SIG-M5 (cell line): ENCODE measurements at places on chromosomes 7 and 10.

- DNase-seq, result no peak
Observed at GRCh38 chr10:73937333-73938043, 26.6 kb downstream of the PLAU start.

DNA sequence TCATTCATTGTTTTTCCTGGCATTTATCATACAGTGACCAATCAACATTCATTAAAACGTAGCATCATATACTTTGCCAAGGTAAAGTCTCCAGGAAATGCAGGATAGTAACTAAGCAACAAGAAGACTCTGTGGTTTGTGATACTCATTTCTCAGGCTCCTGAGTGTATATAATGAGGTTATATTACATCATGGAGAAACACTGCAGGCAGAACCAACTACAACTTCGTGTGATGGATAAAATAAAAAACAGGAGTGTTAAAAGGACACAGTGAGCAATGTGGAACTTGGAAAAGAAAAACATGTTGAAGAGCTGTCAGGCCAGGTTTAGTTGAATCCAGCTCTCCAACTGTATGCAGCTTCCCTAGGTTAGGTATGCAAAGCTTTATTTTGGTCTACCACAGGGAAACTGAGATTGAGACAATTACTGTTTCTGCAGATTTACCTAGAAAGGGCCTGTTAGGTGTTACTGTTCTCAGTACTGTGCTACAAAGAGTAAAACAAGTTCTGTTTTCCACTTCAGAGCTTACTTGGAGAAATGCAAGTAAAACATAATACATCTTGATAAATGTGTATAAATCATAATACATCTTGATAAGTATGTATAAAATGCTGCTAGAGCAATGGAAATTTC, 7.8 kb upstream of the CCNY start:
- no peak for DNase-seq

DNA sequence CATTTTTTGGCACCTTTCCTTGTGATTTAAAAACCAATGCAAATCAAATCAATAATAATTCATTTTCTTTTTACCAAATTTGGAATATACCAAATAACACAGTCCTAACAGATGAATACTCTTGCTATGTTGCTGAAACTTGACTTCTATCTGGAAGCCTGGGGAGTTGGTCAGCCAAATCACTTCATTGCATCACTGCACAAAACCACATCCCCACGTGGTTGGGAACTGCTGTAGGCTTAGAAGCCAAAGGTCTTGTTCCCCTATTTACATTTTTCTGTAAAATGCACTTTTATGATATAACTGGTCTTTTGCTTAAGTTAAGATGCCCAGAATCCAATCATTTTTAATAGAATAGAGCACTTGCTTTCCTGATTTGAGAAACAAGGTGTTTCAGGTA, 15.2 kb downstream of the GPR85 start:
- no peak for DNase-seq

DNA sequence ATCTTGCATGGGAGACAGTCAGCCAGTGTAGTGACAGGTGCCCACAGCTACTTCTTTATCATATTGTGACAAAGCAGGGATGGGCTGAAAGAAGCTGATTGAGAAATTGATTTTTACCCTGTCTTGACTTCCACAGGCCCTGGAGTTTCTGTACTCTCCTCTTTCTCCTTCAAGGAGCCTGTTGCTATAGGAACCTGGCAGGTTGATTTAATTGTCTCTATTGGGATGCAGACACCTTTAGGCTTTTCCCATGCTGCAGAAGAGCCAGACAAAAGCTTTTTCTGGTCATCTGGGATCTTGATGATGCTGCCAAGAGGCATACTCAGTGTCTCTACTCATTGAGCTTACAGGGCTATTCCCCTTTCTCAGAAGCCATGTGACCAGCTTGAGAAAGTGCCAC, 754.8 kb downstream of the KCNMA1 start:
- no peak for DNase-seq

DNA sequence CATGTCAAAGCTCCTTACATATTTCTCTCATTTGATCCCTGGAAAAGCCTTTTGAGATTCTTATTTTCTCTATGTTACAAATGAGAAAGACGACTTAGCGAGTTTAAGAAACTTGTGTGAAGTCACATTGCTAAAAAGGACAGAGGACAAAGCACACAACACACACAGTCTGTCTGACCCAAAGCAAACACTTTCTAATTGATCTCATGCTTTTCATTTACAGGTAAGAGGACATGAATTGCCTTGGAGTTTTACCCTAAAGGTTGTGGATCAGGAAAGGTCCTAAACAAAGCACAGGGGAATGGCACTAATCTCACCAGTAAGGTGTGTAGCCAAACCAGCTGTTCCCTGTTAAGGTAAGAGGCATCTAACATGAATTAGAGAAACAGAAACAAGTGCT, 18.7 kb downstream of the SLC35G1 start:
- no peak for DNase-seq

- no peak for DNase-seq
Observed at GRCh38 chr10:111598433-111599059, 521.7 kb downstream of the ADRA2A start.

GRCh38 chr10:17005621-17006566, 123.7 kb downstream of the CUBN start:
- no peak for DNase-seq

DNA sequence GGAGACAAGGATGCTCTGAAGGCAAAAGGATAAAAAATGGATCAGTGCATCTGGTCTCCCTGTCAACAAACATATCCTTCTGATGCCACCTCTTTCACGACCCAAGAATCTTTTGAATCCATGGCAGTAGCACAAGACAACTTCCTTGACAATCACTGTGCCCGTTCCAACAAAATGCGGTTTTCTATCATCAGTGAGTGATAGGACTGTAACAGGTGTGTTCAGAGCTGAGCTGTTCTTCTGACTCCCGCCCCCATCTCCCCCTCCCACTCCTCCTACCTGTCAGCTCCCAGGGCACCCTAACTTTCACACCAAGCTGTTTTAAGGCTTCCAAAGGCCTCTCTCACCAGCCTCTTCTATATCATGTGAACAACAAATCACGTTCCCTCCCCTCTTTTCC, 74.8 kb downstream of the PARD3 start:
- no peak for DNase-seq

DNA sequence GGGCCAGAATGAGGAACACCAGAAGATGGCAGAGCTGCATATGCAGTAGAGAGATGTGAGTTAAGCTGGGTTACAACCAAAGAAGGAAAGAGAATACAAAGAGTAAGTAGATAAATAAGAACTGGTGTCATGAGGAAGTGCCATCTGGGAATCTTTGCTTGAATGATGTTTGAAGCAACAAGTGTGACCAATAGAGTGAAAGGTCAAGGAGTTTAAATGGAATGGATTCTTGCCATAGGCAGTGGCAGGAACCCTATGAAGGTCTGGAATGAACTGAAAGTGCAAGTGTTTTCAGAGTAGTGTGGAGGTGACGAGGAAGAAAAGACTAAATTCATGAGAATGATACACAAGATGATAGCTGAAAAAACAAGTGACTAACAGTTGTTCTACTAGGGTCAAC, 21.6 kb downstream of the MEST start:
- no peak for DNase-seq

GRCh38 chr10:60718886-60719285, 59.4 kb upstream of the CDK1 start:
- DNase-seq, result no peak

DNA sequence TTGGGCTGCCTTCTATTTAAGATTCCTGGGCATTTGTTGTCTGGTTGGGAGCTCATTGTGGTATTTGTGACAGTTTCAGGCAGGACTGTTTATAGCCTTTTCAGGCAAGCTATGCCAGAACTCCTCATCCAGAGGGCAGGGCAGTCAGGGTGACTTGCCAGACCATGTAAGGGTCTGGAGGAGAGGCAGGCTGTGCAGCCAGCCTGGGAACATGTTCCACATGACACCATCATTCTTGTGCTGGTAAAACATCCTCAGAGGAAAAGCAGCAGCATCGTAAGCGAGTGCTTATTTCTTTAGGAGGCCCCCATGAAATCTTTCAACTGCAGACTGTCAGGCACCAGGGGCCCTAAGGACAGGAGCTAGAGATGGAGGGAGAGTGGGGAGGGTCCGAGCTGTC, 44.0 kb upstream of the SORBS1 start:
- DNase-seq, result no peak

DNA sequence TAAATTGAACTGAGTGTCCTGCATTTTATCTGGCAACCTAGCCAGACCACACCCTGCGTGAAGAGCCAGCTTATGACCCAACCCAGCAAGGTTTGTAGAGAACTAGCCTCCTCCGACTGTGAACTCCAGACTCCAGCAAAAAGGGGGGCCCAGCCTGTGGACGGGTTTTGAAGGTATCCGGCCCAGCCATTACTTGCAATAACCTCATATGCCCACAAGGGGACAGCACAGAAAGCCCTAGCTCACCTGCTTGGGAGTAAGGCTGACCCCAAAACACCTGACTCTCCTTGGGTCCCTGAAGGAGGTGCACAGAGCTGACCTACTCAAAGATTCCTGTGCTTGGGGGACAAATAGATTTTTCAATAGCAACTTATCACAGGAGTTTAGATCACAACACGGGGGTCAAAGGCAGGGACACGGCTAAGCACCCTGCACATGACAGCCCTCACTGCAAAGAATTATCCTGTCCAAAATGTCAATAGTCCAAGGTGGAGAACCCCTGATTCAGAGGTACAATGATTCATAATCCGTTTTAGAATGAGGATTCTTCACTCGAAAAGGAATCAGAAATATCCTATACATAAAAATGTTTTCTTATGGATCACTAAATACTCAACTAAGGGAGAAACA, 4.6 kb downstream of the TRPV6 start:
- no peak for DNase-seq

DNA sequence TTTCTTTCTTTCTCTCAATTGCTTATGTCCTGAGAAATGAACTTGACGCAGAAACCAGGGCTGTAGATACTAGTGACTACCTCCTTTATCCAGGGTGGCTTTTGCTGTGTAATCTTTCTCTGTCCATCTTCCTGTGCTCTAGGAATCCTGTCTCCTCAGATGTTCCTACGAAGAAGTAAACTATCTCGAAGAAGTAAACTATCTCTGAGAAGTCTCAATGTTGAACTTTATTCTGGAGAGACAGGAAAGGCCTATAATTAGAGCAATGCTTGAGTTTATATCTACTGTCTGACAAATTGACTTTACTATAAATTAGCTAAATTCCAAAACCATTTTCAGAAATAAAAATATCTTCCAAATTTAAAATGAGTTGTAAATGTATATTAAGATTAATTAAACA, 541.5 kb upstream of the DPP6 start:
- DNase-seq, result no peak

DNA sequence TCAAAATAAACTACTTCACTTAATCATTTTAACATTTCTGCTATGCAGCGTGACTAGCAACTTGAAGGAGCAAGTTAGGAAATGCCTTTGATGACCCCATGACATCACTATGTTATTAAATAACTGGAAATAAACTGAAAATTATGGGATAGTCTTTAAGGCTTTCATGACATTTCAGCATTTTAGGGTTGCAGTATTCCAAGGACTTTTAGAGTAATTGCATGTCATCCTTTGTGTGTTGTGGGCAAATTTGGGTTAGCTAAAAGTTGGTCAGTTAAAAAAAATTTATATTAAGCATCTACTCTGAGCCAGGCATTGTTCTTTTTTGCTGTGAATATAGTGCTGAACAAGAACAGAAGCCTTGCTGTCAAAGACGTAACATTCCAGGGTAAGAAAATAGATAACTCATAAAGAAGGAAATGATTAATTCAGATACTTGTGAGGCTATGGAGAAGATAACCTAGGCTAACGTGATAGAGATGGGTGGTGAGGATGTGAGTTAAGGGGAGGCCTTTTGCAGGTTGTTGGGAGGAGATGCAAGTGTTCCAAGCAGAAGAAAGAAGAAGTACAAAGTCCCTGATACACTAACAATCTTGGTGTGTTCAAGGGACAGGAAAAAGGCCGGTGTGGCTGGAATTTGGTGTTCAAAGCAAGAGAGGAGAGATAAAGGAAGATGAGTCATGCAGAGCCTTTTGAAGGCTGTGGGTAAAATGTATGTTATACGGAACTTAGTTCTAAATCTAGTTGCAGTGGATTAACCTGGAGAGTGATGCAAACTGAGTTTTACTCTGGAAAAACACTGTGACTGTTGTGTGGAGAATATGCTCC, 610.2 kb downstream of the AUTS2 start:
- no peak for DNase-seq

- DNase-seq, result no peak
Observed at GRCh38 chr10:11359869-11360268, 251.6 kb downstream of the USP6NL start.

GRCh38 chr10:22599048-22599561, 115.3 kb downstream of the PIP4K2A start:
- DNase-seq, result no peak

DNA sequence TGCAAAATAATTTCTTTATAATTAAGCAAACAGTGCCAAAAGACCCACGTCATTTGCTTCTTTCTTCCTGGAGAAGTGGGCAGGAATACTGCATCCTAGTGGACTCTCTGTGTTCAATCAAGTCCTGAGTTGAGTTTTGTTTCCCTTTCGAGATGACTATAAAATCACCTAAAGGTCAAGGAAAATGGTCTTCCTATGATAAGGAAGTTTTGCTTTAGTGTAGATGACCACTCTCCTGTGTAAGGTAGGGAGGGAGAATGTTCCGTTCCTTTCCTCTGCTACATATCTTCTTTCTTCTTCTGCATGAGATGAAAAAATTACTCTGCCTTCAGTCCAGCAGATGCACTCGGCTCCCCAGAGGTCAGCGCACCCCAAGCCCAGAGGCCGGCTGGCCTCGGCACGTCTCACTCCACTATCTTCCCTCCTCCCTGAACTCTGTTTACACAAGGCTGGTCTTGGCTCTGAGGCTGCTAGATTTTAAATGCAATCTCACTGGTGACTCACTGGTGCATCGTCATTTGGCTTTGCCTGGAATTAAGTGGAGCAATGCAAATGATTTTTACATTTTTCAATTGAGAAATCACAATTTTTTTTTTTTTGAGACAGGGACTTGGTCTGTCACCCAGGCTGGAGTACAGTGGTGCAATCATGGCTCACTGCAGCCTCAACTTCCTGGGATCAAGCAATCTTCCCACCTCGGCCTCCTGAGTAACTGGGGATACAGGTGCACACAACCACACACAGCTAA, 18.6 kb upstream of the VDAC2 start:
- peak; percentile 43 for DNase-seq

GRCh38 chr10:30056767-30057355, 2.5 kb downstream of the JCAD start:
- no peak for DNase-seq

DNA sequence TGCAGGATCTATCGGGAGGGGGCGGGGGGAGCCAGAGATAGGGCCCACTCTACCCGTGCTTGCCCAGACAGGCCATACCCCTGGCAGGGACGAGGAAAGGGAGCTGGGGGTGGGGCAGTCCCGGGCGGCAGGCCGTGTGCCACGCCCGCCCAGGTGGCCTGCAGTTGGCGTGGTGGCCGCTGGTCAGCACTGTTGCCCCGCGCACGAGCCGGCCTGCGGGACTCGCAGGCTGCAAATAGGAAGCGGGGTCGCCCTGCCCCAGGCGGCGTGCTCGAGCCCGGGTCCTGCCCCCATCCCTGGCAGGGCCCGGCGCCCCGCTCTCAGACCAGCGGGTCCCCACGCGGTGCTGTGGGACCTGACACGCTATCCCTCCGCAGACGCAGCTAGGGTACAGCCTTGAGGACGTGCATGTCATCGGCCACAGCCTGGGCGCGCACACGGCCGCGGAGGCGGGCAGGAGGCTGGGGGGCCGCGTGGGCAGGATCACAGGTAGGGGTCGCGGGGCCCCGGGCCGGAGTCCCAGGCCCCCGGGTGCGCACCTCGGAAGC, 6.7 kb downstream of the PNLIPRP2 start:
- no peak for DNase-seq

- DNase-seq, result no peak
Observed at GRCh38 chr10:102065561-102066398, 631 bp downstream of the HPS6 start.
